ENCODE measurements at places on chromosomes 1 and 21. TPM values are rescaled to one million over a fixed set of nuclear protein-coding genes. Genes with fewer than 3 reads are reported as not detected.

Gene KRTAP21-2
- polyA plus RNA-seq, result not detected

Gene NCF2
- polyA plus RNA-seq, result 5.5 TPM

Gene MFSD2A
- 1.2 TPM for polyA plus RNA-seq

Gene LCE6A
- not detected for polyA plus RNA-seq

Gene CFHR3
- polyA plus RNA-seq, result 1.7 TPM

DNA sequence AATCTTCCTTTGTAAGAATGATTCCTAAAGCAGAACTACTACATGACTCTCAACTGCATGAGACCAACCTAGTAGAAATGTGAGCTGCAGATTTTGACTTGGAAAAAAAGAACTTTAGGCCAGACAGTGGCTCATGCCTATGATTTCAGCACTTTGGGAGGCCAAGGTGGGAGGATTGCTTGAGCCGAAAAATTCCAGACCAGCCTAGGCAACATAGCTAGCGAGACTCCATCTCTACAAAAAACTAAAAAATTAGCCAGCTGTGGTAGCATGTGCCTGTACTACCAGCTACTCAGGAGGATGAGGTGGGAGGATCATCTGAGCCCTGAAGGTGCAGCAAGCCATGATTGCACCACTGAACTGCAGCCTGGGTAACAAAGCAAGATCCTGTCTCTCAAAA is 24.7 kb upstream of the ITLN2 start:
- no peak for DNase-seq

- no peak for DNase-seq
Observed at GRCh38 chr1:46043458-46044017, 88.9 kb downstream of the PIK3R3 start.

DNA sequence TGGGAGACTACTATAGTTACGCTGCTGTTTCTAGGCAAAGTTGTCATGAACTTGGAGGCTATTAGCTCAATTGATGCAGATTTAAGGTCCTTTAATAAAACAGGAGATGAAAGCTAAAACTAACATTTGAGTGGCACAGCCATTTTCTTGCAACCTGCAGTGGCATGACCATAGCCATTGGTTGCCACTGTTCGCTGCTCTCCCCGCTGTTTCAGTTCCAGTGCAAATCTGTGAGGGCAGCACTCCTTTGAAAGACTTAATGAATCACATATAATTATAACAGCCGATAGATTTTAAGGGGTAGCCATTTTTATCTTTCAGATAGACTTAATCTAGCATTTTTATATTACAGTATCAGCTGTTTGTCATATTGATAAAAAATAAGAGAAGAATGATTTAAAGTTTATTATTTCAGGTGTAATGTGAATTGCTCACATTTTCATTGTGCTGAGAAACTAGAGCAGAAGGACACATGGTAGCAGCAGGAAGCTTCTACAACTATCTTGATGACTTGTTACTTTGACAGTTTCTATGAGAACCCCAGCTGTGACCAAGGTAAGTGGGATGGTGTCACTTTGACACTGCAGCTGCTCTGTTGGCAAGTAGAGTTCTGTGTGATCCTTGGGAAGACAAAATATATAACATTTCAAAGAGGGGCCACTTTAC is 203.7 kb downstream of the PLA2G4A start:
- DNase-seq, result no peak

DNA sequence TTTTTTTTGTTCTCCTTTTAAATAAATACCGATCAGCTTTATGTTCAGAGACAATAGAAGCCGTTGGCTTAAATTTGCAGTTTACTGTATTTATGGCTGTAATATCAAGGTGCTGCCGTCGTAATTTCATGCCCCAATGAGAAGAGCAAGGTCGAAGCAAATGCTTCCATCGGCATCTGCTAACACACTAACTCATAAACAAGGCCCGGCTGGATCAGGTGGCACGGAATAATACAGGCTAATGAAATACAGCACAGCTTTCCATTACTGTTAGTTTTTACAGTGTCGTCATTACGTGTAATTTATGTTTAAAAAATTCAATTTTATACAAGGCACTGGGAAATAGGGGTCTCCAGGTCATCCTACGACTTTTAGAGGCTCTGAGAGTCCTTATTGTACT is 119.0 kb downstream of the PEX14 start:
- DNase-seq, result no peak

DNA sequence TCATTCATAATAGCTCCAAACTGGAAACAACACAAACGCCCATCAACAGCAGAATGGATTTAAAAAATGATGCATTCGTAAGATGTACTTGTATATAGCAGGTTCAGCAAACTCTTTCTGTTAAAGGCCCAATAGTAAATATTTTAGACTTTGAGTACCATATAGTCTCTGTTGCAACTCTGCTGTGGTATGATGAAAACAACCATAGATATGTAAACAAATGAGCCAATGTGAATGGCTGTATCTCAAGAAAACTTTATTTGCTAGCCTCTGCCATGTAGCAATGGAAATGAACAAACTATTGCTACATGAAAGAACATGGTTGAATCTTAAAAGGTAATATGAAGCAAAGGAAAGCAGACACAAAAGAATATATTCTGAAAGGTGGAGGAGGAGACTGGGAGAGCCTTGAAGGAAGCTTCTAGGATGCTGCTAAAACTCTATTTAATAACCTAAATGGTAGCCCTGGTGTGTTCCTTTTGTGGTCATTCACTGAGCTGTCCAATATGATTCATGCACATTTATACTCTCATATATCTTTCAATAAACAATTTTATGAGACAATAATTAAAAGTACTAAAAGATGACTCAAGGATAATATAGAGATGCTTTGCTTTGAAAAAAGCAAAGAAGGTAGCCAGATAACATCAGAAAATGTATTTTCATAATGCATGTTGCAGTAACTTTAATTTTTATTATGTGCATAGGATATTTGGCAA is 29.1 kb upstream of the FMO3 start:
- no peak for DNase-seq

GRCh38 chr1:15749399-15750291 is 7.3 kb downstream of the TMEM82 start:
- DNase-seq, result no peak

DNA sequence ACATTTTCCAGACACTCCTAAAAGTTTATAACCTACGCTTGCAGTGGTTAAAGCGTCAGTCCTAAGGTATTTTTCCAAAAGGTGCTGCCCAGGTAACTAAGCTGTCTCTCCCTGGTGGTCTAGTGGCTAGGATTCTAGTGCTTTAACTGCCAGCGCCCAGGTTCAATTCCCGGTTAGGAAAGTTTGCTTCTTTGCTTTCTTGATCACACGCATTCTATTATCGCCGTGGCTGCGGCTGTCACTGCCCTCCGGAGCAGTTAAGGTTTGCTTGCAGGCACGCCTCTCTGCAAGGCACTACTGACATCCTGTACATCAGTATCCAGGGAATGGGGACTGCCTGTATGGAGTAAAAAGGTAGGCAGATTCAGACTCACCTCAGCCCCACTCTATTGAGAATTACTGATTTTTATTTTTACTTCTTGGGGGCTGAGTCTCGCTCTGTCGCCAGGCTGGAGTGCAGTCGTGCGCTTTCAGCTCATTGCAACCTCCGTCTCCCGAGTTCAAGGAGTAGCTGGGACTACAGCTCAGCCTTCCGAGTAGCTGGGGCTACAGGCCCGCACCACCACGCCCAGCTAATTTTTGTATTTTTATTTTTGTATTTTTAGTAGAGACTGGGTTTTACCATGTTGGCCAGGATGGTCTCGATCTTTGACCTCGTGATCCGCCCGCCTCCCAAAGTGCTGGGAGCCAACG is 53.2 kb upstream of the CFAP126 start:
- DNase-seq, result no peak

DNA sequence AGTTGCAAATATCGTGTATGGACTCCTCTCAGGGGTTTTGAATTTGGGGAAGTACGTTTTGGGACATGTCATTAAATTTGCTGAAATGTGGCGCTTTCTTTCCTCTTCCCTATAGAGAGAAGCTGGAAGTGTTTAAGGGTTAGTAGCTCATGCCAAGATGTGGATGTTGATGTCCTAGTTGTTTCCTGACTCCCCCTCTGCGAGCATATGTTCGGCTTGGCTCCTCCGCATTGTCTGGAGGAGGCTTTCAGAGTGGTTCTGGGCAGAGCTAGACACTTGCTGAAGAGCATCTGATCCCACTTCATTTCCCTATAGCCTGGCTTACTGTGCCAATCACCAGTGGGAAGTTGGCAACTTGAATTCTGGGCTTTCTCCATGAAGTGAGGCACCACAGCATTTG is 347.4 kb upstream of the B3GALT2 start:
- DNase-seq, result no peak

DNA sequence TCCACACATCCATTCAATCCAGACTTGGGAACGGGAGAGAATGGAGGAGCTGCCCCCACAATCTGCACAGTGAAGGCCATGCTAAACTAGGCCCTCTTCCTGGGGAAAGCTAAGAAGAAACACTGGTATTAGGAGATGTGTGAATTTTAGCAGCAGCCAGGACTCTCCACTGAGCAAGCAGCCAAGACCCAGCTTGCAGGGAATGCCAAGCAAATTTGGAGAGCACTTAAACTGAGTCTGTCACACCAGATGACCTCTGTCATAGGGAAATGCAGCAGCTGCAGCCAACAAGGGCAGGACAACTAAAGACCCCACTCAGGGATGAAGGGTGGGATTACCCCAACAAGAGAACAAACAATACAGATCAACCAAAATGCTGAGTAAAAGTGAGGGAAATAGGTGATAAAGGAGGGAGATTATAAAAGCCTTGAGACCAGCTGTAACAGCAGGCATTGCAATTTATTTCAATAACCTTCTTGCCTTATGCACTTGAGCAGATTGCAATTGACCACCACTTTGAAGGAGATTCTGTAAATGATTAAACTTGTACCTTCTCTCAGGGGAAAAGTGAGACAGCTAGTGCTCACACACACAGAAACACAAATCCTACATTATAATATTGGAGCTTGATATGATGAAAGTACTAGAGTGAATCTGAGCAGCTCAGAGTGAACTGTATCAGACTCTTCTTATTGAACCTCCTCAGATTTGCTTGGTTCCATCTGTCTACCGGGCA is 2.5 kb upstream of the CLCA1 start:
- no peak for DNase-seq

- DNase-seq, result peak; percentile 36
Observed at GRCh38 chr1:43067977-43068751, 103.9 kb downstream of the EBNA1BP2 start.

GRCh38 chr1:167881786-167882185 is 32.1 kb downstream of the ADCY10 start:
- no peak for DNase-seq

DNA sequence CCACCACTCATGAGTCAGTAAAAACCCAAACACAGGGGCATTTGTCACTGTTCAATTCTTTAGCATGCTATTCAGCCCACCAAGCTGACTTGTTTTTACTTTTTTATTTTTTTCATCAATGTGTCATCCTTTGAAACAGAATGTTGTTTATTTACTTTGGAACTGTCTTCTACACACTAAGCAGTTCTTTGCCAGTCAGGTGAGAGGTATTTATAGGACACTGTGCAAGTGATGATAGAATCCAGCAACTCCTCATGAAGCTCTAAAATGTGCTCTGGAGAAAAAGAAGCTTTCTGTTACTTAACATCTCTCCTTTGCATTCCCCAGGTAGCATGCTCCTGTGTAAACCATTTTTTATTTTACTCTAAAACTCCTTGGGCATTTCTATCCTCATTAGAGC is 582.0 kb upstream of the TMPRSS15 start:
- DNase-seq, result no peak

DNA sequence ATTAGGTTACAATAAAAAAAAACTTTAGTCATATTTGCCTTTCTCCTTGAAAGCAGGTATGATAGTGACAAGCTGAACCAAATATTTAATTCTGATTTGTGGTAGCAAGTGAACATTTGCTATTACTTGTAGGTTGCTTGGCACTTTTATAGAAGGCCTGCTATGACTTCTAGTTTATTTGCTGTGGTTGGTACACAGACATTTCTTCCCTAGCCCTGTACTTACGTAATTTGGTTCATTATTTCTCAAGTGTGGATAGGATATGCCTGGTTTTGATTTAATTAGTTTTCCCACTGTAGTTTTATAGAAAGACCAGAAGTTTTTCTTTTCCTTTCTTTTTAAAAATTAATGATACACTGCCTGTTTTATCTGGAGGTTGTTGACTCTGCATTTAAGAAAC is 55.9 kb downstream of the PPP2R5A start:
- no peak for DNase-seq

GRCh38 chr1:66365635-66366034 is 168.3 kb upstream of the SGIP1 start:
- DNase-seq, result no peak

- DNase-seq, result no peak
Observed at GRCh38 chr1:236860674-236861073, 65.6 kb downstream of the MTR start.

GRCh38 chr21:17438635-17439034 is 74.2 kb upstream of the CXADR start:
- no peak for DNase-seq
